ENCODE measurements at places on chromosomes 2 and 18.

DNA sequence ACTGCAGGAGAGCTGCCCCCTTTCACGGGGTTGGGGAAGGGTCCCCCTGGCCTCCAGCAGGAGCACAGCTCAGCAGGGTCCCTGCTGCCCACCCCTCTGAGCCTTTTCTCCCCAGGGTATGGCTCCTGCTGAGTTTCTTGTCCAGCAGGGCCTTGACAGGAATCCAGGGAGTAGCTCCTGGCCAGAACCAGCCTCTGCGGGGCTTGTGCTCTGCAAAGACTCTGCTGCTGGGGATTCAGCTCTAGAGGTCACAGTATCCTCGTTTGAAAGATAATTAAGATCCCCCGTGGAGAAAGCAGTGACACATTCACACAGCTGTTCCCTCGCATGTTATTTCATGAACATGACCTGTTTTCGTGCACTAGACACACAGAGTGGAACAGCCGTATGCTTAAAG is 21.2 kb downstream of the FOSL2 start:
- no peak for DNase-seq

- no peak for DNase-seq
Observed at GRCh38 chr18:13110559-13110958, 108.0 kb upstream of the LDLRAD4 start.

- no peak for DNase-seq
Observed at GRCh38 chr2:131046028-131046917, 47.0 kb downstream of the FAM168B start.

- DNase-seq = no peak
Observed at GRCh38 chr2:69306393-69306821, 80.6 kb downstream of the GFPT1 start.

DNA sequence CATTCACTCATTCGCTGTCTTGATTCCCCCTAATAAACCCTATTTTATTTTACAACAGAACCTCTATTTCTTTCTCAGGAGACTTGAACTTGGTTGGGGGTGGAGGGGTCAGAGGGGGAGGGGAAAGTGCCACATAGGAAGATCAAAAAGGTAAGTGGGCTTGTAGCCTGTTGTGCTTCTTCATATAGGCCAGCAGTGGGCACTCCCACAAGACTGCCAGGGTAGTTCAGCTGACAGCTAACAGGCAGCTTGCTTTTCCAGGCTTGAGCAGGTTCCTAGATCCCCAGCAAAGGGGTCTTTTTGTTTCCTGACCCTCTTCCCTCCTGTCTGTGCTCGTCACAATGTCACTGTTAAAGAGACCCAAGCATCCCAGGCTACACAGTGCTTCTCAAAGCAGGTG is 829 bp upstream of the KIAA2012 start:
- no peak for DNase-seq

- no peak for DNase-seq
Observed at GRCh38 chr2:174048243-174048642, 83.1 kb upstream of the SP3 start.

DNA sequence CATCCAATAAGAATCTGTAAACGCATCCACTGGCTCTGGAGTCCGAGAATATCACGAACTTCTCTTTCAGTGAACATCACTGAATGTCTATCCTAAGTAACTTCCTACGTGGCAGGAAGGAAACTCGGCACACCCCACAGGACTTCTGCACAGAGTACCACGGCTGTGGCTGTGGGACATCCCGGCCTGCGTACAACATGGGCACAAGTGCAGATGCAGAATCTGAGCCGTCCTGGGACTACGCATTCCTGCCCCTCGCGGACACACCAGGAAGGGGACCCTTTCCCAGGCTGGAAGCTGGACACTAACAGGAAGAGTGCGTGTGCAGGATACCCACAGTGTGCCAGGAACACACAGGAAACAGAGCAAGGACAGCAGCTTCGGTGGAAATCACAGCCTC is 60.6 kb downstream of the ZNF516 start:
- DNase-seq = no peak

GRCh38 chr2:71001981-71002570 is 7.4 kb upstream of the TEX261 start:
- DNase-seq = no peak

- DNase-seq = no peak
Observed at GRCh38 chr2:134275058-134275862, 21.4 kb downstream of the MGAT5 start.

GRCh38 chr2:113242327-113242726 is 36.4 kb downstream of the PAX8 start:
- DNase-seq = no peak

- no peak for DNase-seq
Observed at GRCh38 chr2:191789796-191790195, 57.1 kb downstream of the CAVIN2 start.

Measured in stimulated activated CD8-positive, alpha-beta memory T cell treated with anti-CD3 and anti-CD28 coated beads, Interleukin-4, amount 100 ng/mL, for 1 hour (primary cell).